ENCODE measurements at places on chromosomes 11 and 22.

GRCh38 chr11:73866586-73866996 is 10.1 kb downstream of the COA4 start:
- DNase-seq: no peak

- no peak for DNase-seq
Observed at GRCh38 chr22:39528080-39528661, 4.4 kb downstream of the RPS19BP1 start.

- no peak for DNase-seq
Observed at GRCh38 chr11:111963931-111964340, 26.8 kb downstream of the DIXDC1 start.

DNA sequence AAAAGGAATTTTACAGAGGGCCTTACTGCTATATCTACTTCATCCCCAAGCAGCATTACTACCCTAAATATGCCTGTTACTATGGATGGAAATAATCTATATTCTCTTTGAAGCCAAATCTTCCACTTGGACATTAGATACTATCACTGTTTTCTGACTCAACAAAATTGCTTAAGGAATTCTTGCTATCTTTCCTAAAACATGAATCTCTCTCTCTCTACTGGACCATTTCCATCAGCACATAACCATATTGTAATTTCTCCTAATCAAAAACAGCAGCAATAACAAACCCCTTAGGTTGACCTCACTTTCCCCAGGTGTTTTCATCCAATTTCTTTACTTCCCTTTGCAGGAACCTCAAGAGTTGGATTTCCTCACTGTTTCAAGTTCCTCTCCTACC is 67.9 kb upstream of the BLID start:
- DNase-seq: no peak

DNA sequence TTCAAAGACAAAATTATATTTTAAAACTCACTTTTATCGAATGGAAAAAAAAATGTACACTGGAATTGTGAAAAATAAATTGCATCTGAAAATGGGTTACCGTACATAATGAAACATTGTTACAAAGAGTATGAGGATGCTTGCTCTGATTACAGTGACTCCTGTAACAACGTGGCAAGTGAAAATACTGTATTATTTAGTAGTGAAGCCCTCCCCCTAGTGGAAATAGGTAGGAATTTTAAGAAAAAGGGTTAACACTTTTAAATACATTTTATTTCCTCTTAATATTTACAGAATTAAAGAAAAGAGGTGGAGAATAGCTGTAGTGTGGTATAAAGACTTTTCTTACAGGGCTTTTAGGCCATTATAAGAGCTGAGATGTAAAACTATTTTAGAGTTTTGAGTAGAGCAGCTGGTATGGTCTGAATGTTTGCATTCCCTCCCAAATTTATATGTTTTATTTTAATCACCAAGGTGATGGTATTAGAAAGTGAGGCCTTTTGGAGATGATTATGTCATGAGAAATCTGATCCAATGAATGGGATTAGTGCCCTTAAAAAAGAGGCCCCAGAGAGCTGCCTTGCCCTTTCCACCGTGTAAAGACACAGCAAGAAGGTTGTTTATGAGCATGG is 25.2 kb downstream of the FAM76B start:
- no peak for DNase-seq

- no peak for DNase-seq
Observed at GRCh38 chr11:5564259-5565019, 16.1 kb upstream of the OR52H1 start.

DNA sequence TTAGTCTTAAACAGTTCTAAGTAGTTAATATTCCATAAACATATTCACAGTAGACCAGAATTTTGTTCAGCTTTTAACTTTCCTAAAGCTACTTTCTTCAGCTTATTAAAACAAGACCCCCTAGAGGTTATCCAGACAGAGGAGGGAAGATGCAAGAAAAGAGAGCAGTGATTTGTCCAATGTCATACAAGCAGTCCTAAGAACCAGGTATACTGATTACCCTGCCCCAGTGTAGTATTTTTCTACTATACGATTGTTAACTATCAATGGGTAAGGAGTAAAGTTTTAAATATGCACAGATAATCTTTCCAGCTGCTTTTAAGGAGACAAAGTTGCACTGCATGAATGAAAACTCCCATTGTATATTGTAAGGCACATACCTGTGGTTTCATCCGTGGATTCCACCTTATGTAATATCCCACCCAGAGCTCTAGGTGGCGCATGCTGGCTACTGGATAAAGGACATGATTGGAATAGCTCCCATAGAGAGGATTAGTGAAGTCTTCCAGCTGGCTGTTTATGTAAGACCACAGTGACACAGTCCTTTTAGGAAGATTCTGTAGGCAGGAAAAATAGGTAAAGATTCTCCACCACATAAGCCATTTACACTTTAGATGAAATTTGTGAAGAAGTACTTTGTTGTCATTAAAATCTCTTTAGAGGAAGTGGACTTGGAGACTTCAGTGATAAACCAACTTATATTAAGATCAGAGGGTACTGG is 45.6 kb downstream of the CEP57 start:
- DNase-seq: peak; percentile 19

- DNase-seq: no peak
Observed at GRCh38 chr11:82315093-82315492, 418.6 kb downstream of the FAM181B start.

GRCh38 chr11:103497268-103497667 is 388.0 kb downstream of the DYNC2H1 start:
- no peak for DNase-seq

DNA sequence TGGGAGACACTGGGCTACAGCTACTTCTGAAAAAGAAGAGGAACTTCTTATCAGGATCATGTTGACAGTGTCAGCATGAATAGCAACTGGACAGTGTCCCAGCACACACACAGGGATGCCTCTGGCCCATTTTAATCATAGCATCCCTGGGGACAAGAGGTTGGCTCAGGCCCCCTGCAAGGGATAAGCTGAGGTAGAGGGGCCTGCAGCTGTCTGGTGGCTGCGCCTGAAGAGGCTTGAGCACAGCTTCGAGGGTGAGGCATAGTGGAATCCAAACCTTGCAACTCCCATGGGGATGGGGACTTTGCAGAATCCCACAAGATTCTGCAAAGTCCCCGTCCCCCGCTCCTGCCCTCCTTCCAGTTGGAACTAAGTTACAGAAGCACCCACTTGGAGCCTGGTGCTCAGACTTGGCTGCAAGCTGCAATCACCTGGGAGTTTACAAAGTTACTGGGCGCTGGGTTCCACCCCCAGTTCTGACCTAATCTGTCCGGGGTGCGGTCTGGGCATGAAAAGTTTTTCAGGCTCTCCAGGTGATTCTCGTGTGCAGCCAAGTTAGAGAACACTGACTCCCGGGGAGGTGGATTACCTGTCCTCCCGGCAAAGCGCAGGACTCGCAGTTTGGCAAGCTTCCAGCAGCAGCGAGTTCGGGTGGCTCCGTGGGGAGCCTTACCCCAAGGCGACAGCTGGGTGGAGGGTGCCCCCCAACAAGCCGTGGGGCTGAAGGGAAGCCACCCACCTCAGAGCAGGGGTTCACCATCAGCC is 16.0 kb upstream of the LINC01488 start:
- DNase-seq: no peak

DNA sequence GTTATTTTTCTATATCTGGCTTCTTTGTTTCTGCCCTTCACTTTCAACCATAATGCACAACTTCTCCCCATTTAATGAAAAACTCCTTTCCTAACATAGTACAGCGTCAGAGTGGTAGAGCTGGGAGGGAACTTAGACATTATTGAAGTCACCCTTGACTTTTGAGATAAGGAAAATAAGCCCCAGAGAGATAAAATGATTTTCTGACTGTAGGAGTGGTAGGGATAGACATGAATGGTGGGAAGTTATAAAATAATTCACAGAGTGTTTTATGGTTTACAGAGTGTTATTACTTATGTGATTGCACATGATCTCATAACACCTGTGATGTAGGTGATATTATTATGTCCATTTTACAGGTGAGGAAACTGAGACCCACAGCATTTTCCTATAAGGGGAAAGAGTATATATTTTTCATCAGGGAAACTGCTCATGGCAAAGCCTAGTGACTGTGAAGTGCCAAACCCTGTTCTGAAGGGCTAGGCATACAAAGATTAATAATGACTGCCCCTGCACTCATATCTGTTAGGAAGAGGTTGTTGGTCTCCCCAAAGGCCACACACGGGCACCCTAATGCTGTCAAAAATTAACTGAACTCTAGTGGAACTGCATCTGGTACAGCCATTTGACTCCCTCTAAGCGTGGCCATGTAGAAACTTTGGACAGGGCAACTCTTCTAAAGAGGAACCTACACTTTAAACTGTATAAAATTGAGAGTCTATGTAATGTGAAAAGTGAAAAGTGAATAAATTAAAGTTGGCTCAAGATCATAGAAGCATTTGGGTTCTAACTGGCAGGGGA is 61.1 kb upstream of the PICALM start:
- DNase-seq: no peak

DNA sequence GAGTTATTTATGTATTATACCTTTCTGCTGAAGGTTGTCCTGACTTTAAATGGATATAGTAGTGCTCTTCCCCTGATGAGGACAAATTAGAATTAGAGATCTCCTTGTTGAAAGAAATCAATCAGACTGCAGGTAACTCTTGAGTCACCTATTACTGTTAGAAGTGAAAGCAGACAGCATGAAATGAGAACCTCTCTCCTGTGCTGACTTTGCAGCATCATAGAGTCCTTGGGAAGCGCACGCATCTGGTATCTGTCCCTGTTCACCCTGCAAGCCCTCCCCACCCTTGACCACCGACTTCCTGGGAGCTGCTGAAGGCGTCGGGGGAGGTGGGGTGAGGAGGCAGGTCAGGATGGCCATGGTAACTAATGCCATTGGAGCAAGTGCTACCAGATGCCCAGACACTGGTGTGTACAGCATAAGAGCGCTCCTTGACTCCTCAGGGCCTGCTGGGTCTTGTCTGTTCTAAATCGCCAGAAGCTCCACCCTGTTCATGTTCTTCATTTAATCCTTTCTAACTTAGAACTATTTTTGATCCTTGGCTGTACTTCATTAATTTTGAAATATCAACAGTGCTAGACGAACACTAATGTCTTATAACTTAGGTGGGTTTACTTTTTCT is 143.9 kb downstream of the WNT7B start:
- no peak for DNase-seq

DNA sequence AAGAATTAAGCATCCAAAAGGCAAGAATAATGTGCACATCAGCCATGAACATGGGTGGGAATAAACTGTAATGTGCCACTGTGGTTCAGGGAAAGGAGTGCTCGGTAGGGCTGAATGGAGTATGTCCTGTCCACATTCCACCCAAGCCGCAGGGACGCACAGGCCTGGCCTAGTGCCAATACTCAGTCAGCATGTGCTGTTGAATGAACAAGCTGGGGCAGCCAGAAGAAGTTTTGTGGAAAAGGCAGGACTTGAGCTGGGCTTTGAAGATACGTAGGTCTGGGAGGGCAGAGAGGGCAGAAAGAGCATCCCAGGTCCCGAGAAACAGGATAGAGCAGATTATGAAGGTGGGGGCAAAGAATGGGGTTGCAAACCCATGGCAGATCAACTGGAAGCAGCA is 60.0 kb upstream of the PLET1 start:
- DNase-seq: no peak

DNA sequence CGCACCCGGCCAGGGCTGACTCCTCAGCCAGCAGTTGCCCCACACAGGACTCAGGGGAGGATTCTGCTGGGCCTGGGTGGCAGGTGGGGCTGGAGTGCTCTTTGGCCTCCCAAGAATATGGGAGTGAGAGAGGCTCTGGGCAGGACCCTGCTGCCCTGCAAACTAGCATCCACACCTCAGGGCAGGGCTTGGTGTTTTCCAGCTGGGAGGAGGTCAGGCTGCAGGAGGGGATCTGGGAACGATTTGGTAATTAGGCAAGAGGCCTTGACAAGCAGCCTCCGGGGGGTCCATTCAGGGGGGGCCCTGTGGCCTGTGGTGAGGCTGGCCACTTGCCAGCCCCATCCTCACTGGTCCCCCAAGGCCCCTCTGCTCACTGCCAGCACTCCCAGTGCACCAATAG is 35.8 kb downstream of the WNT11 start:
- DNase-seq: no peak

- no peak for DNase-seq
Observed at GRCh38 chr22:38317995-38318715, 922 bp upstream of the CSNK1E start.

GRCh38 chr11:1770061-1770460 is 6.3 kb upstream of the CTSD start:
- DNase-seq: no peak

Measured in stimulated activated CD8-positive, alpha-beta memory T cell treated with anti-CD3 and anti-CD28 coated beads, Interleukin-7, amount 100 ng/mL, for 1 hour (primary cell).